Right lung (tissue), 10 donors: ENCODE measurements at places on chromosomes 5 and 9. TPM values are rescaled to one million over a fixed set of nuclear protein-coding genes. Genes with fewer than 3 reads are reported as not detected.

The FRRS1L gene
- polyA plus RNA-seq, result 2.8 TPM

The SPINK6 gene
- not detected for polyA plus RNA-seq

The KIAA0825 gene
- polyA plus RNA-seq, result 5.0 TPM

The PCDHGA10 gene
- 4.2 TPM for polyA plus RNA-seq

The ZDHHC11 gene
- 24.7 TPM for polyA plus RNA-seq

The RAB3C gene
- 2.0 TPM for polyA plus RNA-seq

The TDRD7 gene
- 8.0 TPM for polyA plus RNA-seq

The CTSV gene
- 3.2 TPM for polyA plus RNA-seq

The IPPK gene
- polyA plus RNA-seq, result 9.5 TPM

The UNC5A gene
- 0.78 TPM for polyA plus RNA-seq

The BAAT gene
- 0.99 TPM for polyA plus RNA-seq

The WDR31 gene
- 6.5 TPM for polyA plus RNA-seq

The FRMD3 gene
- 2.9 TPM for polyA plus RNA-seq

The MAN1B1 gene
- polyA plus RNA-seq, result 59.6 TPM

The ADGRV1 gene
- 14.3 TPM for polyA plus RNA-seq

The CCL27 gene
- 1.1 TPM for polyA plus RNA-seq

The MORN5 gene
- polyA plus RNA-seq, result 1.2 TPM

The ASTN2 gene
- 4.4 TPM for polyA plus RNA-seq
